ENCODE measurements at places on chromosomes 1 and 21. TPM values are rescaled to one million over a fixed set of nuclear protein-coding genes. Genes with fewer than 3 reads are reported as not detected.
A peak's percentile ranks its signal among the peaks of the same experiment; 100 is the strongest.

DNA sequence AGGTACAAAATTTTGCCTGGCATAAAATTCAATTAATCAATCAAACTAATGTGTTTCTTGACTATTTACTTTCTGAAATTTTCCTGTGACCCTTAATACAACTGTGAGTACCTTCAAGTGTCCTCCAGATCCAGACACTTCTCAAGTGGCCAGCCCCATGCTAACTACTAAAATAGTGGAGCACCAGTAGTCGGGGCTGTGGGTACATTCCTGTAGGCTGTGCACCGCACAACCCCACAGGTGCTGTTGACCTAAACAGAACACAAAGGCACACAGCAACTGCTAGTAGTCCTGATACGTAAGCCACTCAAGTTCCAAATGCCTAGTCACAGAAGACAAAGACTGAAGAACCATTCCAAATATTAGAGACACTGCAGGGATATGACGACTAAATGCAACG is 36.6 kb downstream of the TMEM50B start:
- DNase-seq, result no peak

The IKBKE gene
- total RNA-seq, result 17.2 TPM

DNA sequence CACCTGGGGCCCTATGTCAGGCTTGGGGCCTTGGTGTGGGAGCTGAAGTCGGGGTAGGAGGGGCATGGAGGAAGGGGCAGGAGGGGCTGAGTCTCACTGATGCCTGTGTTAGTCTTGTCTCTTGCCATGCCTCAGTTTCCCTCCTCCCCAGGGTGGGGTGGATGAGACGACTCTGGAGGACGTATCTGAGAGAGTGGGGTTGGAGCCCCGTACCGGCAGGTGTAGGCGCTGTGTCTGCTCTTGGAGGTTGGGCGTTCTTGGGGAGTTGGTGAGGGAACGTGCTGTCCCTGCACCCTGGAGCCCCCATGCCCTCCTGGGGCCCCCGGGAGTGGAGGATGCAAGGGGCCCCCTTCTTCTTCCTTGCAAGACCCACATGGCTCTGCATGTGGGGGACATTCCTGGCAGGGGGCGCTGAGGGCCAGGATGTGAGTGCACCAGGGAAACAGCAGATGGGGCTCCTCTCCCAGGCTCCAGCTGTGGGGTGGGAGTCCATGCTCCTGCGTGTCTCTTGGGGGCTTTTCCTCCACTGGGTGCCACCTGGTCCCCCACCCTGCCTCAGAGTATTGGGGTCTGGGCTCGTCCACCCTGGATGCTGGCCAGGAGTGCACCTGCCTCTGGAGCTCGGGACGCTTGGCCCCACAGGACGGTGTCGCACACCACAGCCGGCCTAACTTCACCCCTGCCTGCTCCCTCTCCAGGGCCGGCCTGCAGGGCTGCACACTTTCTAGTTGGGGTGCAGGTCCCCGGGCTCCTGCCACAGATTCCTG is 1.4 kb upstream of the TNFRSF14 start:
- DNase-seq, result peak; percentile 55

The LCE3D gene
- not detected for total RNA-seq

DNA sequence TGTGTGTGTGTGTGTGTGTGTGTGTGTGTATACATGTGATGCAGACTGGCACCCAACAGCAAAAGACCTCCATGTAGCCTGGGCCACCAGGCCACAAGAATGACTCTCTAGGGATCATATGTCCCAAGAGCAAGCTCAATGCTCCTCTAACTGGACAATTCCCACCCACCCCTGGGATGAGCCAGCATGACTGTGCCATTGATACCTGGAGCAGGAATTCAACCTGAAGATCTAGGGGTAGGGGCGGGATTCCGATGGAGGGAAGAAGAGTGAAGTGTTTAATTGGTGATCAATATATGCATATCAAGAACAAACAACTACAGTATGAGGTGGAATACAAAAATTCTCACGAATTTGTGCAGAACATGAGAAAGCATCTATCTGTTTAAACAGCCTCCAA is 136.2 kb downstream of the PSMG1 start:
- no peak for DNase-seq

DNA sequence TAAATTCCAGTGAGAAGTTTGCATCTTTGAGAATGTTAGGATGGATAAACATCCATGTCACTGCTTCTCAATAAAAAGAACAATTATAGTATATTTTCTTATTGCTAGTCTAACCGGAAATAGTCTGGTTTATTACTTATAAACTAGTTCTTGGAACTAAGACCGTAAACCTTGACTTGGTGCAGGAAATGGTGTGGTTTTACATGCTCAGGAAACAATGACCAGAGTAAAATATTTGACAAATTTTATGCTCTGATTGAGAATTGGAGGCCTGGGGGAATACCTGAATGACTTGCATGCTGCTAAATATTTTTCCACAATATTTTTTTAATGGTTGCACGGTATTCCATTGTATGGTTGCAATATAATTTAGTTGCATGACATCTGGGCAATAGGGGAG is 76.3 kb downstream of the XCL2 start:
- DNase-seq, result no peak

The PPM1J gene
- 0.16 TPM for total RNA-seq

GRCh38 chr1:42333662-42334239 is 1.3 kb downstream of the FOXJ3 start:
- no peak for DNase-seq

DNA sequence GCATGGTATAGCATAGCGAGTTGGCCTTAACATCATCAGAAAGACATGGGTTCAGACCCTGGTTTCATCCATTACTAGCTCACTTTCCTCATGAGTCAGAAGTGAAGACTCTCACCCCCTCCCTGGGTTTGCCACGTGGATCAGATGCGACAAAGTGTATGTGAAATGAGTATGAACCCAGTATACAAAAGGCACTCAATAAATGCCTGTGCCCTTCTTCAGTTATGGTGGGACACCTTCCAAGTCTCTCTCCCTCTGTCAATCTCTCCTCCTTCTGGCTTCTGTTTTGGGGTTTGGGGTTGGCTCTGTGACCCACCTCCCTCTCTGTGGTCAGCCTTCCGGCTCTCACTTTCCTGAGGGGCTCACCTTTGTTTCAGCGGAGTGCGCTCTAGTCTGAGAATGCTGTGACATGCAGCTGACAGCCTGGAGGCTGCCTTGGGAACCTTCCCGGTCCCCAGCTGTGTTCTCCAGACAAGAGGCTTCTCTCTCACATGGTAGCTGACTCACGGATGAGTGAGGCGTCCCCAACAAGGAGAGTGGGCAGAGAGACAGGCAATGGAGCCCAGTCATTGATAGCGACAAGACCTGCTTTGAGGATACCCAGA is 155.0 kb upstream of the EDN2 start:
- DNase-seq, result peak; percentile 34

DNA sequence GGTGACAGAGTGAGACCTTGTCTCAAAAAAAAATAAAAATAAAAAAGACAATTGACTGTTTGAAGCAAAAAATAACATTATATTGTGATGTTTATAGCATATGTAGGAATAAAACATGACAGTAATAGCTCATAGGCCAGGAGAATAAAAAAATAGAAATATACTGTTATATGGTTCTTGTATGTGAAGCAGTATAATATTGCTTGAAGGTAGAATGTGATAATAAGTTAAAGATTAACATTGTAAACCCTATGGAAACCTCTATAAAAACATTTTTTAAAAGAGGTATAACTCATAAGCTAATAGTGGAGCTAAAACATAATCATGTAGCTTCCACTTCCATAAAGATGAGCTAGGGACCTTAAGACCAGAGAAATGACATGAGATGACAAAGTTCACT is 23.5 kb downstream of the GJA4 start:
- no peak for DNase-seq

- DNase-seq, result no peak
Observed at GRCh38 chr1:148160343-148161052, 8.4 kb upstream of the NBPF11 start.

The SASS6 gene
- 8.2 TPM for total RNA-seq

GRCh38 chr1:38789498-38790169 is 69.9 kb downstream of the RRAGC start:
- DNase-seq, result no peak

- DNase-seq, result no peak
Observed at GRCh38 chr1:3070309-3070643, 1.3 kb downstream of the PRDM16 start.

- no peak for DNase-seq
Observed at GRCh38 chr21:24693779-24694178, 913.5 kb downstream of the MRPL39 start.

The THEM5 gene
- total RNA-seq, result not detected

DNA sequence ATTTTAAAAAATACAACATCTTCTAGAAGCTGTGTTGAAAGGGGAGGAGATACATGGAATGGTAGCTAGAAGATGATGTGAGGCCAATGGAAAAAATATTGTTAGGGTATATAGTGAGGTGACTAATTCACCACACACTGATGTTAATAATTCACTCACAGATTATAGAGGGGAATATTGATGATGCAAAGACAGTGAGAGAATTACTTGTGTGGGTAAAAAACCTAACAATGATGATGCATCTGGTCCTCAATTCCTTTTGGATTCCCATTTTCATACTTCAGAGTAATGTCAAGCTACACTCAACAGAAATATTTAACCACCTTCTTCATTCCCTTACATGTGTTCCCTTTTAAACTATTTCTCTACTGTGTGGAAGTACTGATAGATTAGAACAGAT is 169.5 kb upstream of the DPYD start:
- no peak for DNase-seq

The GOLT1A gene
- total RNA-seq, result not detected

The ERICH3 gene
- not detected for total RNA-seq

The ZNF326 gene
- total RNA-seq, result 30.0 TPM

GRCh38 chr21:44401386-44402160 is 48.2 kb downstream of the TRPM2 start:
- DNase-seq, result no peak

DNA sequence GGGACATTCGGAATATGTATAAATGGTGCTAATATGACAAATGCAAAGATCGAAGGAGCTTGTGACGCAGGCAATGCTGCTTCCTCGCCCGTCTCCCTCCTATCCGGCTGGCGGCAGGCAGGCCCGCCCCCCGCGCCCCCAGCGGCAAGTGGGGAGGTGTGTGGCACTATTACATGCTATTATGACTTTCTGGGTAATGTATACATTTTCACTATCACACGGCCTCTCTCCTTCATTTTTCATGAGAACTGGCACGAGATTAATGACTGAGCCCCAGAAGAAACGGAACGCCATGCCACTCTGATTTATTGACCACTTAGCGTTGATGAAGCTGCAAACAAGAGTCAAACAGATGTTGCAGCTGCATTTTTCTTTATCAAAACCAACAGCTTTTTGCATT is 138.9 kb upstream of the VAMP3 start:
- no peak for DNase-seq

The CLCA4 gene
- total RNA-seq, result 0.05 TPM

DNA sequence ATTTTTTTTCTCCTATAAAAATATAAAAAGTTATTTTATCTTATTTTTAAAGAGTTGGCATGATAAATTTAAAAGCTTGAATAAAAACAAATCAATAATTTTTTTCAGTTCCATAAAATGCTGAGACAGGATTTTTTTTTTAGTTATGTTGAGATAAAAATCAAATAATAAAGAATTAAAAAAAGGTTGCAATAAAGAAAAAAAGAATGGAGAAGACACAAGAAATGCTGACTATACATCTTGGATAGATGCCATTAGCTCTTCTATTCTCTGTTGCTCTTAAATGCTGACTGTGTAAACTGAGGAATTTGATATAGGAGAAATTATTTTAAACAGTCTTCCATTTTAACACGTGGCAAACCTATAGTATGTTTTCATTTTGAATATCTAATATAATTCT is 2298.5 kb downstream of the MRPL39 start:
- DNase-seq, result no peak

GRCh38 chr1:34034036-34034435 is 131.0 kb downstream of the CSMD2 start:
- no peak for DNase-seq

DNA sequence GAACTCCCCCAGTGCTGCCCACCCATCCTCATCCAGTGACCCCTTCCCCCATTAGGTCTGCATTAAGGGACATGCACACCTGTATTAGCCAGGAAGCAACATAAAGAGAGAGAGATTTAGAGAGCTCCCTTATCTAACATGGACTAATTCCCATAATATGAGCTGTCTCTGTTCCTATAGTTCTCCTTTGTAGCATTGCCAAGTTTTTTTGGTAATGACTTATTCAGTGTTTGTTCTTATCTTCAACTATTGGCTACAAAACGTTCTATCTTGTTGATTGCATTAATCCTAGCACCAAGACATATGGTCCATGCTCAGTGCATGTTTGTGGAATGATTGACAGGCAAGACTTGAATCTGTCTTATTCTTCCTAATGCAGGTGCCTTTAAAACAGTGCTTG is 264.0 kb downstream of the ADGRL2 start:
- DNase-seq, result no peak

DNA sequence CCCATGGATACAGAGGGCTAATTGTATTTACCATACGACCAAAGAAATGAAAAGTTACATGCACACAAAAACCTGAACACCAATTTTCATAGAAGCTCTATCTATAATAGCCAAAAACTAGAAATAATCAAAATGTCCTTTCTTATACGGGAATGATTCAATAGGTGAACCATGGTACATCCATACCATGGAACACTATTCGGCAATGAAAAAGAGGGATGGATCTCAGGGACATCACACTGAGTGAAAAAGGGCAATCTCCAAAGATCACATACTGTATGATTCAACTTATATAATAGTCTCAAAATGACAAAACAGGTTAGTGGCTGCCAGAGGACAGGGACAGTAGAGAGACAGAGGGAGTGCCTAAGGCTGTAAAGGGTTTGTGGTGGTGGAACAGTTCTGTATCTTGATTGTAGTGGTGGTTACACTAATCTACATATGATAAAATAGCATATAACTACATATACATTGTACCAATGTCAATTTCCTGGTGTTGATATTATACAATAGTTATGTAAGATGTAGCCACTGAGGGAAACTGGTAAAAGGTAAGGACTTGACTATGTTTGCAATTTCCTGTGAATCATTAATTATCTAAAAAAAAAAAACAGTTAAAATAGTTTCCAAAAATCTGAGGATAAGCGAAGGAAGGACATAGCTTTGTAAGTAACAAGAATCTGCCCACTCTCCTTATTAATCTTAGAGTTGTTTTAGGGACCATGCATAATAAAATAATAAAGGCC is 3.7 kb downstream of the RSBN1 start:
- no peak for DNase-seq

The PLA2G5 gene
- not detected for total RNA-seq

The ERRFI1 gene
- 3.3 TPM for total RNA-seq

The PRKCZ gene
- total RNA-seq, result 15.6 TPM

The CSF3R gene
- total RNA-seq, result not detected

The RIMS3 gene
- total RNA-seq, result 0.57 TPM

DNA sequence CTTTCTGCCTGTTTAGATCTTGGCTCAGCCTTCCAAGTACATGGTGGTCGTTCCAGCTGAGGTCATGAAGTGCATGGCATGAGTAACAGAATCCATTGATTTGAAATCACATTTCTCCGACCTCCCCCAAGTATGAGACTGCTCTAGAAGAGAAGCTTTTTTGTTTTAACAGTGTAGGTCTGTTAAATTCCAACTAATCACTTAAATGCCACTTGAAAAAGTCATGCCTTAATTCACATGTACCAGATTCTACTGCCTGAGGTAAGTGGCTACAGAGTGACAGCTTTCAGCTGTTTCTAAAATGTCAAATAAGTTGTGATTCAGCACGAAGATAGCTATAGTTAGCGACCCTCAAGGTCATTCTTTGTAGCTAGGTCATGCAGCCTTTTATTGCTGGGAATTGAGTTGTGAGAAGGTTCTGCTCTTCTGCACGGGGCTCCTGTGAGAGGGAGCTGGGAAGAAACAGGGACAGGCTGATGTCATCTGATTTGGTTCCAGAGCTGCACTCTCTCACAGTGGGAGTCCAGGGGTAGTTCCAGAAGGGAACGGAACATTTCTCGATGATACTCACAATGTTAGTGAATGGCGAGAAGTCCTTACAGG is 112.7 kb downstream of the VPS13D start:
- DNase-seq, result no peak

Data from activated T-cell treated with anti-CD3 and anti-CD28 coated beads, Interleukin-2, amount 50 U/mL, for 4 hours (primary cell).